ENCODE measurements at places on chromosomes 4 and X.

GRCh38 chr4:168247603-168248002 lies 70.9 kb downstream of the DDX60 start:
- DNase-seq: no peak

- DNase-seq: no peak
Measured at GRCh38 chr4:186627226-186627865, 72.0 kb upstream of the MTNR1A start.

DNA sequence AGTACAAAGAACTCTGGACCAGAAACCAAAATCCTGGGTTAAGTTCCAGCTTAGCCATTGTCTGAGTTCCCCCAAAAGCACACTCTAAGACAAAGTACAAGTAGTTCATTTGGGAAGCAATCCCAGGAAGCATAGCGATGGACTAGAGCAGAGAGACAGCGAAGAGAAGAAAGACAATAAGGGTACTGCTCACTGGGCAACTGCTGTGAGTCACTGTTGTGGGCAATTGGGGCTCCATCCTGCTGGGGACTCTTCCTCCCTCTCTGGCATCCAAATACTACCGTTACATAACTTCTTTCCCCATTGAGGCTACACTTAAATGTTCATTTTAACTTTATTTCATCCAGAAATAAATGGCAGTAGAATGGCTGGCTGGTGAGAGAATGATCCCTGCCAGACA lies 14.1 kb downstream of the SRPX start:
- DNase-seq: no peak

DNA sequence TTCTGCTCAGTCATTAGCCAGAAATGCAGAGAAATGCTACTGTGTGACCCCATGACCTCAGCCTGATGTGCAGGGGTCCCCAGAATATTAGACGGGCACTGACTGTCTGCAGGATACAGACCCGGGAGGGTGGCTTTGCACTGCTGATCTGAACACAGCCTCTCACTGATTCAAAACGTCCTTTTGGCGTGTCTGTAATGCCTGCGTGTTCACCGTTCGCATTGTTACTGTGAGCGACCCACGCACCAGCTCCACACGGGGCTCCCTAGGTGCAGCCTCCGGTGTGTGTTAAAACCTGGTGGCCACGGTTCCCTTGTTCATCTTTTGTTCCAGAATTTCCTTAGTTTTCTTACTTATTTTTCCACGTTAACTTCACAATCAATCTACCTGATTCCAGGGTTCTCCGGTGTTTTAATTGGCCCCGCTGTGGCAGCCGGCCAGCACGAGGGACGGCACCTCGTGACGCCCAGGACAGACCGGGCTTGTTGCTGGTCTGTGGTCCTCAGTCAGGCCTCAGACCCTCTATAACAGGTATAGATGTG lies 32.0 kb upstream of the SPON2 start:
- DNase-seq: no peak

- DNase-seq: peak; percentile 21
Measured at GRCh38 chrX:47311932-47312774, 58.2 kb upstream of the ZNF157 start.

GRCh38 chr4:15586066-15586465 lies 69.1 kb downstream of the FBXL5 start:
- DNase-seq: no peak

DNA sequence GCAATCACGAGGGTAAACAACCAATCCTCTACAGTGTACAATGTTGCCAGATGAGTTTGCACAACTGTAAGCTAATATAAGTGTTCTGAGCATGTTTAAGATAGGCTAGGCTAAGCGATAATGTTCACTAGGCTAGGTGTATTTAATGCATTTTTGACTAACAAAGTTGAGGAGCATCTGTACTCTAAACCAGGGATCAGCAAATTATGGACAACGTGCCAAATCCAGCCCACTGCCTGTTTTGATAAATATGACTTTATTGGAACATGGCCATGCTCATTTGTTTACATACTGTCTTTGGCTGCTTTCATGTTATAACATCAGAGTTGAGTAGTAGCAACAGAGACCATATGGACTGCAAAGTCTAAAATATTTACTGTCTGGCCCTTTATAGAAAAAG lies 46.3 kb upstream of the ARHGEF6 start:
- no peak for DNase-seq

- DNase-seq: no peak
Measured at GRCh38 chr4:184097241-184097605, 120.5 kb downstream of the ENPP6 start.

- DNase-seq: no peak
Measured at GRCh38 chr4:83370640-83370906, 35.9 kb upstream of the HPSE start.

GRCh38 chr4:56914336-56914735 lies 6.6 kb downstream of the REST start:
- no peak for DNase-seq
